A673 (cell line): ENCODE measurements at places on chromosomes 16 and 17. TPM values are rescaled to one million over a fixed set of nuclear protein-coding genes. Genes with fewer than 3 reads are reported as not detected.

SEPHS2 gene
- 54.2 and 55.2 TPM in 2 replicates for total RNA-seq

ITFG1 gene
- total RNA-seq: 39.6 and 40.1 TPM in 2 replicates

CES3 gene
- 3.0 and 3.9 TPM in 2 replicates for total RNA-seq

KRTAP2-4 gene
- not detected in 2 replicates for total RNA-seq

SBK1 gene
- total RNA-seq: 22.2 and 26.8 TPM in 2 replicates

CCL1 gene
- not detected in 2 replicates for total RNA-seq

KRTAP4-4 gene
- not detected in 2 replicates for total RNA-seq

PPP1R1B gene
- 8.2 and 11.7 TPM in 2 replicates for total RNA-seq

MEAK7 gene
- total RNA-seq: 11.6 and 12.4 TPM in 2 replicates

HYDIN gene
- 0.22 TPM in 1 of 2 replicates, not detected in the other for total RNA-seq

SLC38A8 gene
- not detected in 2 replicates for total RNA-seq

CYBA gene
- 44.7 and 53.6 TPM in 2 replicates for total RNA-seq

TSNAXIP1 gene
- total RNA-seq: 1.0 and 1.6 TPM in 2 replicates

CDYL2 gene
- total RNA-seq: 0.48 and 0.64 TPM in 2 replicates

CKLF gene
- 47.9 and 49.8 TPM in 2 replicates for total RNA-seq

VAT1L gene
- 0.09 and 0.17 TPM in 2 replicates for total RNA-seq

TOM1L1 gene
- 55.4 and 60.1 TPM in 2 replicates for total RNA-seq

KRTAP9-4 gene
- not detected in 2 replicates for total RNA-seq

SOCS1 gene
- total RNA-seq: 2.3 and 2.6 TPM in 2 replicates

SCNN1B gene
- 1.5 and 2.5 TPM in 2 replicates for total RNA-seq

CCDC200 gene
- not detected in 2 replicates for total RNA-seq

PLCG2 gene
- total RNA-seq: 5.6 and 9.6 TPM in 2 replicates

EVPLL gene
- not detected in 2 replicates for total RNA-seq

HOXB1 gene
- not detected in 2 replicates for total RNA-seq

TBC1D3K gene
- total RNA-seq: not detected in 2 replicates

RCVRN gene
- not detected in 2 replicates for total RNA-seq

AXIN2 gene
- 10.7 and 15.2 TPM in 2 replicates for total RNA-seq

PHF23 gene
- total RNA-seq: 84.0 and 85.1 TPM in 2 replicates

TMEM235 gene
- total RNA-seq: not detected in 2 replicates

KRTAP9-2 gene
- not detected in 2 replicates for total RNA-seq

CDK5RAP3 gene
- 172 and 204 TPM in 2 replicates for total RNA-seq

CDRT15L2 gene
- not detected in 2 replicates for total RNA-seq

NECAB2 gene
- 0.76 and 0.80 TPM in 2 replicates for total RNA-seq

G6PC1 gene
- total RNA-seq: not detected in 2 replicates

TBC1D3I gene
- total RNA-seq: 0.58 TPM in 1 of 2 replicates, not detected in the other

BCL6B gene
- 0.44 and 0.58 TPM in 2 replicates for total RNA-seq

ICAM2 gene
- 0.99 and 1.2 TPM in 2 replicates for total RNA-seq

LLGL2 gene
- total RNA-seq: 10.8 and 14.4 TPM in 2 replicates

CCL2 gene
- total RNA-seq: 3.7 and 3.9 TPM in 2 replicates

GUCY2D gene
- not detected in 2 replicates for total RNA-seq

MPV17L gene
- total RNA-seq: 6.3 TPM in 2 replicates

OTOP3 gene
- not detected in 2 replicates for total RNA-seq

KRTAP9-8 gene
- not detected in 2 replicates for total RNA-seq

PPM1E gene
- total RNA-seq: 6.0 and 8.4 TPM in 2 replicates
